ENCODE measurements at places on chromosomes 5 and 9. TPM values are rescaled to one million over a fixed set of nuclear protein-coding genes. Genes with fewer than 3 reads are reported as not detected.

The LCP2 gene
- 259 TPM for total RNA-seq

The SPINK6 gene
- total RNA-seq = not detected

The SLC4A9 gene
- 0.36 TPM for total RNA-seq

The WDR38 gene
- not detected for total RNA-seq

The NME5 gene
- not detected for total RNA-seq

The EGFLAM gene
- total RNA-seq = not detected

The PCDHGA3 gene
- total RNA-seq = not detected

The STING1 gene
- total RNA-seq = 43.7 TPM

The SPATA9 gene
- not detected for total RNA-seq

GRCh38 chr5:15203376-15203775 is 296.6 kb upstream of the FBXL7 start:
- no peak for DNase-seq

GRCh38 chr9:109780453-109781033 is 545 bp downstream of the PALM2AKAP2 start:
- DNase-seq = no peak

DNA sequence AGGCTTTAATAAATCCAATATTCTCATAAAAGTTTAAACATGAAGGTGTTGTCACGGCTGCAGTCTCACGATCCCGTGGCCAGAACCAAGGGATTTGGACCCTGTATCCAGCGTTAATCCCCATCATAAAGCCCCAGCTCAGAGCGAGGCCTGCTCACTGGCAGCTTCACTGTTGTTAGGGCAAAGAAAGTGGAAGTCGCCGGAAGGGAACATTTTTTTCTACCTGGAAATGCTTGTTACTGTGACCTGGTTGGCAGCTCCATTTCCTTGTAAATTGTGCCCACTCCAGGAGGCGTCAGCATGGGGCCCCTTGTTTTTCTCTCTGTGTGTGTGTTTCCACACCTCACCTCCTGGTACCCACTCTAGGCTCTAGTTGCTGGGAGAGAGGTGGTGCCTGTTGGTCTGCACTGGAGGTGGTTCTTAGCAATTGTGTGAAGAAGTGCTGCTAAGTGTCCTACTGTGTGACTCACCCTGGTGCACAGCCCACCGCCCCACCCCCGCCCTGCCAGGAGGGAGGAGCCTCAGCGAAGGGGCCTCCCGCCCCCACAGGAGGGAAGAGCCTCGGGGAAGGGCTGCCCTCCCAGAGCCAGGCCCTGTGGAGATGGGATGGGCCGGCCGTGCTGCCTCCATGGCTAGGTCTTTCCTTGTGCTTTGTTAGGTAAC is 105.1 kb downstream of the EHMT1 start:
- peak; percentile 36 for DNase-seq

GRCh38 chr5:158727771-158728311 is 371.9 kb downstream of the EBF1 start:
- no peak for DNase-seq

- DNase-seq = no peak
Measured at GRCh38 chr9:138042640-138043039, 165.1 kb downstream of the CACNA1B start.

DNA sequence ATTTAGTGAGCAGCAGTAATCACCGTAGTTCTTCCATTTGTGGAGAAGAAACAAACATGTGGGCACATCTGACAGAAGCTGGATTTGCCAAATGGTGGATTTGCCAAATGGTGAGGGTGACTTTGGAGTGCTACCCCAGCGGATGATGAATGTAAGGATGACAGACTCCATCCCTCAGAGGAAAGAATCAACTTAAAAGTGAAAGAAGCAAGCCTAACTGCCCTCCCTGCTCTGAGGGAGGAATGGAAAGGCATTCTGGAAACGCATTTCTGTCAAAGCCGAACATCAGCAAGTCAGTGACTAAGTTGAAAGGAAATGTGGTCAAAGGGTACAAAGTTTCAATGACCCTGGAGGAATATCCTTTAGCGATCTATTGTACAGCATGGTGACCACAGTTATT is 143.5 kb downstream of the GPBP1 start:
- no peak for DNase-seq

GRCh38 chr5:65037831-65038815 is 269.4 kb downstream of the CWC27 start:
- no peak for DNase-seq

DNA sequence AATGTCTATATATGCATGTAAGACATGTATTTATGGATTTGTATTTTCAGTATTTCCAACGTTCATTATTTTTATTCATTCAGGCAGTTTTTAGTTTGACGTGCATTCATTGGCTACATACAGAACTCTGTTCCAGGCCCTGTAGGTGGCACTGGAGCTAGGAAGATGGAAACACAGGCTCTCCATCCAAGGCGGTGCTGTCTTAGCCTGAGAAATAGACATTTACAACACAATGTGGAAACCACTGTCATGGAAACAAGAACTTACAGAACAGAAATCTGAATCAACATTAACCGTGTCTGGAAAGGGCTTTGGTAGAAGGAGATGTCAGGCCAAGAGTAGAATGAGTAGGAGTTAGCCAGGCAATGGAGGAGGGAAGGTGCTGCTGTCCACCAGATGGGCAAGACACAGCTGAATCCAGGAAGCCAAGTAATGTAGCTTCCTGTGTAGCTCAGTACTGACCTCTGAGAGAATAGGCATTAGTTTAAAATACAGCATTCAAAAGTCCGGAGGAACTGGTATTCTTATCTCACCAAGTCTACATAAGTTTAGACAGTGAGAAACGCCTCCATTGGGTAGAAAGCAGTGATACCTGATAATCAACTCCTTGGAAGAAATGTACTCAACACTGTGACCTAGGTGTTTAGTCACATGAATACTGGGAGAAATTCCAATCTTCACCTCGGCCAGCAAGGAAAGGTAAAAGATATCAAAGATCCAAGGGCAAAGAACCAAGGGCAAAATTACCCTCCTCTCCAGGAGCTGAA is 388.6 kb upstream of the CDH6 start:
- no peak for DNase-seq

GRCh38 chr9:87008667-87009066 is 61.4 kb upstream of the GAS1 start:
- DNase-seq = no peak

- DNase-seq = no peak
Measured at GRCh38 chr5:113005454-113005853, 28.9 kb downstream of the DCP2 start.

GRCh38 chr5:111806156-111806555 is 49.2 kb upstream of the NREP start:
- no peak for DNase-seq

GRCh38 chr5:38871790-38872551 is 26.2 kb downstream of the OSMR start:
- DNase-seq = no peak

GRCh38 chr5:172529896-172530295 is 75.6 kb upstream of the SH3PXD2B start:
- no peak for DNase-seq

GRCh38 chr5:91031402-91031752 is 351.7 kb downstream of the ARRDC3 start:
- no peak for DNase-seq

DNA sequence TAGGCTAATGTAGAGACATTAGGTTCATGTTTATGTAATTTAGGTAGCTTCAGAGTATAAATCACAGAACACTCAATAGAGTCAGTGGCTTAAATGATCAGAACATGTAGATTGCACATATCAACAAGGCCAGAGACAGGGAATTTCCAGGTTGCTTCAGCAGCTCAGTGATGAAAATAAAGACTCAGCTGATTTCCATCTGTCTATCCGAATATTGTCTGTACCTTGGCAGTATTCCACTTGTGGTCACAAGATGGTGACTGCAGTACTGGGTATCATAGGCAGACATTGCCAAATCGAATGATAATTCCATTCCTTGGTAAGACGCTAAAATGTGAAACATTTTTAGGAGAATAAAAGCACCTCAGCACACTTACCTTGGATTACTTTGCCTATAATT is 702.2 kb downstream of the MAT2B start:
- DNase-seq = no peak

- DNase-seq = no peak
Measured at GRCh38 chr9:106076711-106077110, 382.4 kb downstream of the TMEM38B start.

GRCh38 chr5:17890501-17890900 is 256.2 kb downstream of the TAF11L14 start:
- DNase-seq = no peak

- DNase-seq = no peak
Measured at GRCh38 chr5:102279711-102280110, 16.4 kb downstream of the SLCO4C1 start.

DNA sequence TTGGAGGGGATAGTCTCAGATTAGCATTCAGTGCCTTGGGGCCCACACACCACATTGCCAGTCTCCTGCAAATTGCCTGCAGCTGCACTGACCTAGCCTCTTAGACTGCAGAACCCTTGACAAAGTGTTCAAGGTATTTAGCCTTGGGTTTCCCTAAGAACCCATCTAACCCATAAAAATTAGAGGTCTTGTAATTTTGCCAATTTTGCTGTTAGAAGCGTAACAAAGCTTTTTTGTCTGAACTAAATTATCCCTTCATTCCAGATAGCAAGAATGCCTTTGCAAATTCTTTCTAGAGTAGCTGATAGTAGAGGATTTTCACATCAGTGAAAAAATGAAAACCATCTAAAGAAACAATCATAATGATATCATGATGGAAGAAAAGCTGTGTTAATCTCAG is 74.0 kb upstream of the CCNG1 start:
- no peak for DNase-seq

GRCh38 chr5:83636156-83636555 is 84.5 kb downstream of the HAPLN1 start:
- DNase-seq = no peak

DNA sequence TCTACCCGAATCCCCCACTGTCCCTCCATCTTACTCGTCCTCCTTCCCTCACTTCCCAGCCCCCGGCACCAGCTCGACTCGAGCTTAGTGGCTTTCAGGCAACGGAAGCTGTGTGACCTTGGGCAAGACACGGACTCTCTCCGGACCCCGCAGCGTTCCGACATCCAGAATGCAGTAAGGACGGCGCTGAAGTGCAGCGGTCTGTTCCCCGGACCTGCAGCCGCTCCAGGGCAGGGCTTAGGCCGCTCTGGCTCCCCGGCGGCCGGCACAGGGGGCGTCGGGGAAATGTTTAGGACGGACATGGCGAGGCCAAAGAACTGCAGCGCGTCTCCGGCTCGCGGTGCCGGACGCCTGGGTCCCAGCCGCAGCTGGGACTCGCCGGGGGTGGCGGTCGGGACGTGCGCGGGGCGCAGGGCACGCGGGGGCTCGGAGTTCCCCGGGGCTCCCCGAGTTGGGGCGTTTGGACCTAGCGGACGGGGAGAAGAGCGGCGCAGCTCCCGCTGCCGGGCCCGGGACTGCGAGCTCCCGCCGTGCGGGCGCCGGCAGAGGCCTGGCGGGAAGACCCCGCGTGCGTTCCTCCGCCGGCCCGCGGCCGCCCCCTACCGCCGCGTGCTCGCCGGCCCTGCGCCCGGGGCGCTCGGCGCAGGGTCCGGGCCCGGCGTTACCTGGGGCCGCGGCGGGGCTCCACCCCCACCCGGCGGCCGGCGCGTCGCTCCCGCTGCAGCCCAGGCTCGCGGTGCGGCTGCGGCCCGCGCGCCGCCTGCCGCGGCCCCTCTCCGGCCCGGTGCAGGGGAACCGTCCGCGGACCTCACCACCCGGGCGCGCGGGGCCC is 5.6 kb upstream of the RNF44 start:
- no peak for DNase-seq

DNA sequence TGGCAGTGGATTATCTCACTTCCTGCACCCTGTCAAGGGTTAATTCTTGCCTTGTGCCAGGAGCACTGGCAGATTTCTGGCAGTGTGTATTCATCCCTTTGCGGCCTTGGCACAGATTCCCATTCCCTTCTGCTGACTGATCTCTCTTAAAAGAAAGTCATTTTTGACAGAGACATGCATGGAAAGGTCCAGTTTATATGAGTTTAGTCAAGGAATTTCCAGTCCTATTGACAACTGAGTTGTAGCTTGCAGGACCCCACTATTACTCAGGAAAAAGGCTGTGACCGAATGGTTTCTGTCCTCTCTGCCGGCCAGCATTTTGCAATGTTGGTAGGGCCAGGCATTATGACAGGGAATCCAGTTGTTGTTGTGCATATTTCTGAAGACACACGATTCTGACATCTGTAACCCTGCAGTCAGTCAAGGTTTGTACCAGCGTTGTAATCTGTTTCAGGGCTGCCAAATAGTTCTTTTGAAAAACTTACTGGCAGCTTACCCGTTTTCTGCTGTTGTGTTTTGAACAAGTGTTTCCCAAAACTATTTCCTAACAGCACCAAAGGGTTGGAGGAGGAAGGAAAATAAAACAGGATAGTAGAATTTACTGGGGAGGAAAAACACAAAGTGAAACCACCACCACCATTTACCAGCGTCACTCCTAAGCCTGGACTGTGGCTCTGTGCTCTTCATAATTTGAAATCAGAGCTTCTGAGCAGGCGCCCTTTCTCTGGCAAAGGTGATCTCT is 243.4 kb upstream of the KLF4 start:
- DNase-seq = no peak

DNA sequence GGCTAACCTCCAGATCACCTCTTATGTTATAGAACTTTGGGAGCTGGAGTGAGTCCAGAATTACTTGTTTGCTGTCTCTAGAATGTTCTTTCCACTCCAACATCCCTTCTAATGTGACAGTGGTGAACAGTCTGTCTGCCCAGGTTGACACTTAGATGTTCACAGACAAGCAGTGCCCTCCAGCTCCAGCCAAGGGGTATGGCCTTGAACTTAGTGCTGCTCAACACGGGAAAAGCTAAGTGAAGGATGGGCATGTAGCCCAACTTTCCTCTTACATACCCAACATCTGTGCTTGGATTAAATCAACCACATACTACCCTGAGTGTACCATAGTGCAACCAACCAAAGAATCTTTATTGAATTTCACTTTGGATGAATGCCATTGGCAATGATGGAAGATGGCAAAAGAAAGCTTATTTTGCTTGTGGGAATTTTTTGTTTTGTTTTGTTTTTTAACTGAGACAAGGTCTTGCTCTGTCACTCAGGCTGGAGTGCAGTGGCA is 201.2 kb downstream of the NXNL2 start:
- no peak for DNase-seq

DNA sequence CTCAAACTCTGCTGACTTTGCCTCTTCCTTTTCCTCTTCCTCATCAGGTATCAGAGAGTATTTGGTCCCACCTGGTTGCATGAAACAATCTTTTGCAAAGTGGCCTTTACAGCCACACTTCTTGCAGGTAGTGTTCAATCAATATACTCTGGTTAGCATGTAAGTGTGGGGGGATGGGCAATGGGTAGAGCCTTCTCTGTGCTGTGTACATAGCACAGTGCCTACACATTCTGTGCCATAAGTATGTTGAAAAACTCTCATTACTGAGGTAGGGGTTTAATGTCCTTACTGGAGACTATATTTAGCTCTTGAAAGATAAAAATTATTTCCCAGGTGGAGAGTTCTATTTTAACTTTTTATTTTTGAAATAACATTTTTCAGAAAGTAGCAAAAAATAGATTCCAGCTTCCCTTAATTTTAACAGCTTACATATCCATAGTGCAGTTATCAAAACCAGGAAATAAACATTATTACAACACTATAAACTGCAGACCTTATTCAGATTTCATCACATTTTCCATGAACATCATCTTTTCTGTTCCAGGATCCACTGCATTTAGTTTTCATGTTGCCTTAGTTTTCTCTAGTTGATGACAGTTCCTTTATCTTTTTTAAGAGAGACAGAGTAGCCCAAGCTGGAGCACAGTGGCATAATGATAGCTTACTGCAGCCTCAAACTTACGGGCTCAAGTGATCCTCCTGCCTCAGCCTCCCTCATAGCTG is 15.1 kb downstream of the TTC1 start:
- no peak for DNase-seq

GRCh38 chr5:78003450-78003849 is 227.3 kb upstream of the TBCA start:
- DNase-seq = no peak

- no peak for DNase-seq
Measured at GRCh38 chr9:92679413-92680165, 9.7 kb upstream of the IPPK start.

All from activated CD8-positive, alpha-beta T cell treated with anti-CD3 and anti-CD28 coated beads for 36 hours (primary cell).